HS-5 (cell line): ENCODE measurements at places on chromosomes 6 and 20.

DNA sequence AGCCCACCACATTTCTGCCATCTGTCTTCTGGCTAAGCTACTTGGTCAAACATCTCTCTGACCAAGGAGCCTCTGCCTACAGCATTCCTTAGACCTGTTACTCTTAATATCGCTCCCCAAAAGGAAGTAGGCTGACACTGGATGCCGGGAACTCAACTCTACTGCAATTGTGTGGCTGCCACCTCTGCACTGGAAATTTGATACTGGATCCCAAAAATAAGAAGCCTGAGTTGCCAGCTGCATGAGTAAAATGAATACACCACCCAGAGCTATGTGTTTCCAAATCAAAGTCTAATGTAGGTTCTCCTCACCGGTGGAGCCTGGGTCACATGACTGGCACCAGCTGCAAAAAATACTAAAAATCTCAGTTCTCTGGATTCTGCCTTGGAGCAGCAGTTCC, 36.9 kb downstream of the UNC5CL start:
- no peak for DNase-seq

DNA sequence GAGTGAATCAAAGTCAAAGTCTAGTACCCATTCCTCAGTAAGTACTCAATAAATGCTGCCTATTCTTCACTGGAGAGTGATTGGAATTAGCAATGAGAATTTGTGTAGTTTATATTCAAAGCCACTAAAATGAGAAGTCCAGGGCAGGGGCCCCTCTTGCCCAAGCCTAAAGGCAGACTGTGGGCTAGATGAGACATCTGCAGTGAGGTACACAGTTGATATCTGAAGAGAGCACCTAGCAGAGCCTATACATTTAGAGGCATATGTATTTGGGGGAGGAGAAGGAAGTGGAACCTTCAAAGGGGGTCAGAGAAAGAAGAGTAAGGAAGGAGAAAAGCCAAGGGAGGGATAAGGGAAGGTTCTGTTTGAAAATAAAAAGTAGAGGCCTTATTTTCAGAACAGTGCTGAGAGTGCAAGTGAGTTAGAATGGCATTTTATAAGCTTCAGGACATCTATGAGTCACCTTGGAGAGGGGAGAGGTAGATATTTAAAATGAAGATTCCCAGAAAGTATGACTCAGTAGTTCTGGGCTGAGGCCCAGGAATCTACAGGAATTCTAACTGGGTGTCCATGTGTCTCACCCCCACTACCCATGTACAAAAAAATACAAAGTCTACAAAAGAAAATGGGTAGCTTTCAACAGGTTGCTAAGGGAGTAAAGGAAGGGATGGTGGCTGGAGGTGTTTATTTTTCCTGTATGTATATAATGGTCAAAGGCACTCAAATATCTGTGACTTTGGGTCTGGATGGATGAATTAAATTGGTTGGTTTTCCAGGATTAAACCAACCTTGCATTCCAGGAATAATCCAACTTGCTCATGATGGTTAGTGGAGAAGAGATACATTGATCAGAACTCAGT, 135.1 kb downstream of the ZFP64 start:
- peak; percentile 100 for DNase-seq

DNA sequence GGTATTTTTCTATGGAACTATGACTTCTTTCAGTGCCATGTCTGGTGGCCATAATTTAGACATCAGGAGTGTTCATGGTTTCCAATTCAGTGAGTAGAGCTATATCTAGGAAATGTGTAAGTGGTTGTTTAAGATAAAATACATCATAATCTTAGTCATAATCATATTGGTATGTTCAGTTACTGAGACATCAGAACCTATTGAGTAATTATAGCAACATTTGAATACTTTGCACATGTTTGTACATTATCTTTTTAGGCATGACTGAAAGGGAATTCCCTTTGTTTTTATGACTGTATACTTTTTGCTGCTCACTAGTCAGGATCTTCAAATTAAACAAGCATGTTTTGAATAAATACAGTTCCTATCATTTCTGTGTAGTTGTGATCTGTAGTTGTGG, 64.0 kb downstream of the STXBP5 start:
- peak; percentile 50 for DNase-seq

- no peak for DNase-seq
Measured at GRCh38 chr6:130962966-130963365, 100.1 kb downstream of the EPB41L2 start.

- DNase-seq: no peak
Measured at GRCh38 chr6:170212051-170212756, 78.7 kb downstream of the DLL1 start.

DNA sequence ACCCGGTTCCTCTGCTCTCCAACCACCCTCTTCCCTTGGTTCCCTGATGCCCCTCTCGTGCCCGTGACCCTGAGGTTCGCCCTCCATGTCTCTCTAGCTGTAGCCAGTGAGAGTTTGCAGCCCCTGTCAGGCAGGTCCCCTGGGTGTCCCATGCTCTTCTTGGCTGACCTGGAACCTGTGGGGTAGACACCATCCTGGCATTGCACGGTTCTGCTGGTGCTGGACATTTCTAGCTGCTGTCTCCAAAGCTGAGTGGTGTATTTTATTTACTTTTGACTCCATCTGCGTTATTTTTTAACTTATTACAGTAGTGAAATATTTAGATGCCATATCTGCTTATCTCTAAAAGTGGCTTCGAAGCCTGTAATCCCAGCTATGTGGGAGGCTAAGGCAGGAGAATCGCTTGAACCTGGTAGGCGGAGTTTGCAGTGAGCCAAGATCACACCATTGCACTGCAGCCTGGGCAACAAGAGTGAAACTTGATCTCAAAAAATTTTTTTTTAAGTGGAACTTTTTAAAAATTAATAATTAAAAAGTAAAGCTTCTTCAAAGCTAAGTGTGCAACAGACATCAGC, 12.5 kb downstream of the ENTPD6 start:
- no peak for DNase-seq

DNA sequence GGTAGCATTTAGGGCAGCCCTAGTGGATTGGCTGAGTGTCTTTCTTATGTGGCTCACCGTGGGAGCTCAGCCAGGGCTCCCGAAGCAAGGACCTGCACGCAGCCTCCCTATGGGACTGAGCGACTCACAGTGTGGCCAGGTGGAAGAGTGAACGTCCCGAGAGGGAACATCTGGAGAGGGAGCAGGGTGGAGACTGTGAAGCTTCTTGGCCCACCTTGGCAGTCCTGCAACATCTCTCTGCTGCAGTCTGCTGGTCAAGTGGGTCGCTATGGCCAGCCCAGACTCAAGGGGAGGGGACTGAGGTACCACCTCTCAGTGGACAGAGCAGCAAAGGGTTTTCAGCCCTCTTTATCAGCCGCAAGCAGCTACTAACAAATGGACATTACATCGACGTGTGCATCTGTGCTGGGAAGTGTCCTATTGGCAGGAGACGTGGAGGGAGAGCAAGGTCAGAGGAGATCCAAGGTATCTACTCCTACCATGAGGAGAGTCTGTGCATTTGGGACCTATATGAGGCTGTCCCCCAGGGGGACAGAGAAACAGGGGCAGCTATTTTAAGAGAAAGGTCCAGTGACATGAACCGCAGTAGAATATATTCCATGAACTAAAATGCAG, 49.0 kb upstream of the NXT1 start:
- no peak for DNase-seq

DNA sequence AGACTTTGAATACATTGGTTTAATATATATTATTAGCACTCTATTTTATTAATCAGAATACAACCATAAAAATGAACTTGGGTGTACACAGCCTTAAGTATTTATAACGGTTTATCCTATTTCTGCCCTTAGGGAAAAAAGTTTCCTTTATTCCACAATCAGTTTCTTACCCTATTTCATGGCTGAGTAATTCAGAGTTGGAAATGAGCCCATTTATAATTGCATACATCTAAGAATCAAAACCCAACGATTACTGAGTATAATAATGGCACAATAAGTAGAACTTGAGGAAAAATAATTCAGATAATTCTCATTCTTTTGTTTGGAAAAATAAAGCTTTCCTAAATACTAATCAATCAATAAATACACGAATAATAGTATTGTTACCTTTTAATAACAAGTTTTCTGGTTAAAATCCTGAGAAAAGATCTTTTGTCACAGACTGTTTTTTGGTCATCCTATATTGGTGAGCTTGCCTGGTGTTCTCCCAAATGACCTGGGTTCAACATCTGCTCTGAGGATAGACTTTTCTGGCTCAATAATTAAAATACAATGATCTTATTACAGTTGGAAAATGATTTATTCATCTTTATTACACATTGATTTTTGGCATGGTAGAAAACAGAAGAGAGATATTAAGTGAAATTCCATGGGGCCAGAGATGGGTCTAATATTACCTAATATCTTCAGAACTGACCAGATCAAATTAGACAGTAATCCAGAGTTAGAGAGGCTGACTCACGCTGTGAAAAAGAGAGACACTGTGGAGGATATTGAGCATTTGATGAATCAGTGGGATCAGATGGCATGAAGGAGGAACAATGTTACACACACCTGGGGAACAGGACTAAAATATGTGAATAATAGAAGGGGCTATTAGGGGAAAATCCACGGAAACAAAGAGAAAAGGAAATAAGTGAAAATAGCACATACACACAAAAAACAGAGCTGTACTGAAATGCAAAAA, 162.1 kb upstream of the TBX18 start:
- DNase-seq: peak; percentile 16

DNA sequence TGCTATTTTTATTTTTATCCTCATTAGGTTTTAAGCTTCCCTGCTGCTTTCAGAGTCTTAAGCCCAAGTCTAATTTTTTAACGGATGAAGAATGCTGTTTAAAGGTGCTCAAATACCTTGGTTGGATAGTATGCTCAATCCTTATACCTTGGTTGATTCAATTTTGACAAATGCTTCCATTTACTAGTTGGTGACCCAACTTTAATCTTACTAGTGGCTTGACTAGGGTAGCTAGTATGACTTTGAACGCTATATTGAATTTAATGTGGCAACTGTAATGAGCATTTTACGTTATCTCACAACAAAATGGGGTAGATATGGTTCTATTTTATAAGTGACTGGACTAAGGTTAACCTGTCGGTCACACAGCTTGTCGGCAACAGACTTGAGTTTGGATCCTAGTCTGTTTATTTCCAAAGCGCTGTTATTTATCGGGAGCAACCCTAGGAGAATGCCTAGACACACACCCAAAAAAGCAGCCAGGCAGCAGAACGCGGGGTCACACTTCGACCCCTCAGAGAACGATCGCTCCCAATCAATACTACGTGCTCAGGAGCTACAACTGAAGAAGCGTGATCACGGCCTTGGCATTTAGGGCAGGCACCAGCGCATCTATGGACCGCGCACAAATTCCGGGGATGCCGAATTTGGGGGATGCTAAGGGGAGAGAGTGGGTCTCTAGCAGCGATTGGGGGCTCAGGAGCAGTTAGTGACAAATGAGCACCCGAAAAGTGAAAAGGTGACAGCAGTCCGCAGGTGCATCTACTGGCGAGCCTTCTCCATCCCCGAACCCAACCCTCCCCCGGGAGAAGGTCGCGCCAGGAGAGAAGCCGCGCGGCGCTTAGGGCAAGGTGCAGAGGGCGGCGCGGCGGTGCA, 586 bp upstream of the ALDH5A1 start:
- no peak for DNase-seq

GRCh38 chr6:103113416-103113815, 1719.9 kb downstream of the GRIK2 start:
- DNase-seq: no peak

DNA sequence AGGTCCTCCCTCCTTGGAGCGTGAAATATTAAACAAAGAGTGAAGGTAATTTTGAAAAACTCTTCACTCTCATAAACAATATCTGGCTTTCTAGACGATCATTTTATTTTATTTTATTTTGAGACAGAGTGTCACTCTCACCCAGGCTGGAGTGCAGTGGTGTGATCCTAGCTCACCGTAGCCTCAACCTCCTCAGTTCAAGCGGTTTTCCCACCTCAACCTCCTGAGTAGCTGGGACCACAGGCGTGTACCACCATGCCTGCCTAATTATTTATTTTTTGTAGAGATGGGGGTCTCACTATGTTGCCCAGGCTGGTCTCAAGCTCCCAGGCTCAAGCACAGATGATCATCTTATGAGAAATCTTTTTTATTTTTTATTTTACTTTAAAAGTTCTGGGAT, 16.4 kb downstream of the ZNF831 start:
- DNase-seq: no peak

GRCh38 chr6:132298344-132298949, 102.8 kb downstream of the MOXD1 start:
- no peak for DNase-seq

- DNase-seq: no peak
Measured at GRCh38 chr6:41570259-41570615, 24.1 kb downstream of the FOXP4 start.

- DNase-seq: no peak
Measured at GRCh38 chr6:161242113-161242512, 31.7 kb downstream of the AGPAT4 start.

GRCh38 chr6:150142097-150142669, 661 bp upstream of the PPP1R14C start:
- DNase-seq: peak; percentile 6
